ENCODE measurements at places on chromosomes 6 and 20. TPM values are rescaled to one million over a fixed set of nuclear protein-coding genes. Genes with fewer than 3 reads are reported as not detected.

CAGE1 gene
- total RNA-seq = not detected

AVP gene
- not detected for total RNA-seq

EPPIN gene
- total RNA-seq = not detected

C20orf141 gene
- not detected for total RNA-seq

CCN6 gene
- total RNA-seq = not detected

ADGB gene
- total RNA-seq = not detected

TTK gene
- not detected for total RNA-seq

DNA sequence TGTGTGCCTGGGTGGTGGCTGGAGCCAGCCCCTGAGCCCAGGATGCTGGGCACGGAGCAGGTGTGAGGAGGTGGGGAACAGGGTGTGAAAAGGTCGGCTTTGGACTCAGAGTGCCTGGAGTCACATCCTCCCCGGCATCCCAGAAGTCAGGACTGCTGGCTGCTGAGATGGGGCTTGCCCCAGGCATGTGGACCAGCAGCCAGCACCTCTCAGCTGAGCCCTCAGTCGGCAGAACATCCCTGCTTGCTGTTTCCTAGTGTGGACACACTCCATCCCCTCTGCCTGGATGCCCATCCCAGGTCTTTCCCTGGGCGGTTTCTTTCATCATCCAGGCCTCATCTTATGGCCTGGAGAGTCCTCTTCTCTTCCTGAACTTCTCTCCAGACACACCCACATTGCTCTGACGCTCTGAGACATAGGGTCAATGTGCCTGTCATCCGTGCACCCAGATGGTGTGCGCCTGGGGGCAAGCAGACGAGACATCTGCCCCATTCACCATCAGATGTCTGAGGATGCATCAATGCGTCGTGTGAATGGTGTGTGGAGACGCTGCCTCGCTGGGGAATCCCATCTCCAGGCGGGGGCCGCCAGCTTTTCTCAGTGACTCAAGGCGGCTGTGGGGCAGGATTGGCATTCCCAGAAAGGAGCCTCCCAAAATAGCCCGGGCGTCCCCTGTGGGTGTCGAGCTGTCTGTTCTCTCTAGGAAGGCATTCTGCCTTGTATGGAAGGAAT is 104.2 kb downstream of the SYCP2 start:
- H3K27me3 ChIP-seq = no peaks in the 10 kb centered on the region
- DNase-seq = no peak
- H3K4me3 ChIP-seq = no peak overlapping the region
- no peaks in the 10 kb centered on the region for H3K36me3 ChIP-seq

DNA sequence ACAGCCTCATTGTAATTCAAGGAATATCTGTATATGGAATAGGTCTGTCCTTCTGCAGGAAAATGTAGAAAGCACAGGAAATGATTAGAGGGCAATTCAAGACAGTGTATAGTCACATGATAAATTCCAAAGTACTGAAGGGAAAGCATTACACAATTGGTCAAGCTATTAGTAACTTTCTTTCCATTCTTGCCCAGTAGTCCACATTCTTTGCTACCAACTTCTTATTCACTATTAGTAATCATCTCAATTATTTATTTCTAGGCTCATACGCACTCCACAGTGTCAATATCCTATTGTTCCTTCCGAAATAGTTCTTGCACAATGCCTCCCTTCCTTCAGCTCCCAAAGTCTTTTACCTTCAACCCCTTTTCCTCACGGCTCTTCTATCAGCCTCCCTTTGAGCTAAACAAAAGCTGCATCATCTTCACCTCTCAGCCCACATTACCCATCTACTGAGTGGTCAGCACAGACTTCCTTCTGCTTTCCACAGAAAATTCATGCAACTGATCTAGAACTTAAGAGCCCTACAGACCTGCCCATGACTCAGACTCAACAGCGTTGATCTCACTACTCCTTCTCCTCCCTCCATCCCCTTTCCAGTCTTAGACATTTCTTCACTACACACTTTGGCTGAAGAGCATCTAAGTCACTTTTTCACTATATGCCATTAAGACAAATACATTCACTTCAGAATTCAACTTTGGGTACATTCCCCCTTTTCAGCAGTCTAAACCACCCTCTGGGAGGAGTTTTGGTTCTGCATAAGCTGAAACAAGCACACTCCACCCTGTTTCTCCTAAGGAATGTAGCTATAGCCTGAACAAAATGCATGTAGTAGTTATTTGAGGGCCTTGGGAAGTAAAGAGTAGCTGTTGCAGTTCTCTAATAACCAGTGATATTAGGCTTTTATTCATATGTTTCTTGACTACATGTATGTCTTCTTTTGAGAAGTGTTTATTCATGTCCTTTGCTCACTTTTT is 157.9 kb downstream of the KIF16B start:
- DNase-seq = no peak
- H3K27ac ChIP-seq = no peak overlapping the region
- no peaks in the 10 kb centered on the region for H3K27me3 ChIP-seq
- no peak overlapping the region for H3K4me3 ChIP-seq
- no peaks in the 10 kb centered on the region for H3K36me3 ChIP-seq

DNA sequence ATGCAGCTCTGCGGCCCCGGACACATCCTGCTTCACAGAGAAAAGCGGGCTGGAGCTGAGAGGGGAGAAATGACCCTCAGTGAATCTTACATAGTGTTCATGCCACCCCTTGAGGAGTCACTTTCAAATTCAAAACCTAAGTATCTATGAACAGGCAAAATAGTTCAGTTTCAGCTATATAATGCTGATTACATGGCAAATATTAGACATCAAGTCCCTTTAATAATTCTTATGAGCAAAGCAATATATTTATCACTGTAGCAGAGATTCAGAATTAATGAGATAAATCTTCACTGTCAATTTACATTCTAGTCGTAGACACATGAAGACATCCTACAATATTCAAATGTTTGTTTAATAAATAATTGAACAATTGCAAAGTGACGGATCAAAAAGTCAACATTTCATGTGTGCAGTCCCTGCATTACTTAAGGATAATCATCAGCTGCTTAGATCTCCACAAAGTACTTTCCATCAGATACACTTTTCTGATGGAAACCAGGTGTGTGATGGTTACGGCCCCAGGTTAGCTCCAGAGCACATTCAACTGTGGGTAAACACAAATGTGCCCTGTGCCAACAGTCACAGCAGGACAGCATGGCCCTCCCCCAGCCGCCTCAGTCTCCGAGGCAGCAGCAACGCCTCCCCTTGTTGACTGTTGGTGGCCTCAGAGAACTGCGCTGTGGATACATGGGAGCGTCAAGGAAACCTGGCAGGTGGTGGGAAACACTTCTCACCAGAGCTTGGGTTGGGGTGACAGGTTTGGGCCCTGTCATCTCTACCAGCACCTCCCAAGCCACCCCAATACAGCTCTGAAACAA is 787 bp upstream of the PRR18 start:
- DNase-seq = peak; percentile 28
- H3K27me3 ChIP-seq = no peaks in the 10 kb centered on the region

GRCh38 chr20:30611239-30611984 is 646.1 kb upstream of the DEFB115 start:
- H3K4me1 ChIP-seq = no peaks in the 10 kb centered on the region
- H3K4me3 ChIP-seq = no peak overlapping the region
- H3K27ac ChIP-seq = no peak overlapping the region
- H3K27me3 ChIP-seq = no peaks in the 10 kb centered on the region

GRCh38 chr20:57998981-57999464 is 229.4 kb downstream of the ANKRD60 start:
- no peak for DNase-seq
- no peaks in the 10 kb centered on the region for H3K27me3 ChIP-seq
- H3K36me3 ChIP-seq = no peaks in the 10 kb centered on the region
- H3K4me3 ChIP-seq = no peak overlapping the region
- H3K27ac ChIP-seq = peak overlapping the region; percentile 77

DNA sequence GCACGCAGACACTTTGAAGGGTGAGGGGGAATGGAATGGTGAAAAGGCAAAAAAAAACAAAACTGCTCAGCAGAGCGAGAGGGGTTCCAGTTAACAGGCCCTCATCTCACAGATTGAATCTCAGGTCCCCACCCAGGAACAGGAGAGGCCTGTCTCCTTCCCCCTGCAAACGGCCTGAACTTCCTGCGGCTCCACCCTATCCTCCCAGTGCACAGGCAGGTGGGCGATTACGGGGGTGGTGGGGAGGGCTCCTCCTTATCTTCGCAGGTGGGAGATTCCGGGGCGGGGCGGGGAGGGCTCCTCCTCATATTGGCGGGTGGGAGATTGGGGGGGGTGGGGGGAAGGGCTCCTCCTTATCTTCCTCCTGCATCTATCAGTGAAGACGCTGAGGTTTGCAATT is 129.0 kb downstream of the SOX4 start:
- no peak overlapping the region for H3K4me3 ChIP-seq
- H3K27me3 ChIP-seq = no peaks in the 10 kb centered on the region
- no peak for DNase-seq
- no peak overlapping the region for H3K27ac ChIP-seq
- no peaks in the 10 kb centered on the region for H3K4me1 ChIP-seq
- no peaks in the 10 kb centered on the region for H3K36me3 ChIP-seq

DNA sequence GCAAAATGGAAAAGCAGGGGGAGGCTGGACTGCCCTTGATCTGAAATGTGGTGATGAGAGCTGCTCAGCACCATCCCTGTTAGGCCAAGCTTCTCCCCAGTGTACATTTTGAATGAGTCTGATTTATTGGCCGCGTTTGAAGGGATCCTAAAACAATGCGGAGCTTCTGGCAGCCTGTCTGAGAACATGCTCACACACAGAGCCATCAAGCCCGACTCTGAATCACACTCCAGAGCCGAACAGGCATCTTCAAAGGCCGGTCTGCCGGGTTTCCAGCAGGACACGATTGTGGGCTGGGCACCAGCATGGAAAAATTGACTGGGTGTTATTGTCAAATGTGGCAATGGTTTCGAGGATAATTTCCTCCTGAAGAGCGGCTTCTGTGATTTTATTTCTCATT is 235.9 kb downstream of the TFAP2C start:
- no peaks in the 10 kb centered on the region for H3K4me1 ChIP-seq
- H3K4me3 ChIP-seq = no peak overlapping the region
- H3K27me3 ChIP-seq = peaks cover 9% of the 10 kb centered on the region
- DNase-seq = no peak

GRCh38 chr20:13221313-13221672 is 219 bp downstream of the ISM1 start:
- H3K4me3 ChIP-seq = no peak overlapping the region
- H3K27ac ChIP-seq = peak overlapping the region; percentile 64
- peaks cover 25% of the 10 kb centered on the region for H3K4me1 ChIP-seq

GRCh38 chr6:19755181-19755580 is 82.0 kb upstream of the ID4 start:
- H3K4me1 ChIP-seq = no peaks in the 10 kb centered on the region
- no peak for DNase-seq
- H3K27ac ChIP-seq = no peak overlapping the region
- H3K27me3 ChIP-seq = no peaks in the 10 kb centered on the region

DNA sequence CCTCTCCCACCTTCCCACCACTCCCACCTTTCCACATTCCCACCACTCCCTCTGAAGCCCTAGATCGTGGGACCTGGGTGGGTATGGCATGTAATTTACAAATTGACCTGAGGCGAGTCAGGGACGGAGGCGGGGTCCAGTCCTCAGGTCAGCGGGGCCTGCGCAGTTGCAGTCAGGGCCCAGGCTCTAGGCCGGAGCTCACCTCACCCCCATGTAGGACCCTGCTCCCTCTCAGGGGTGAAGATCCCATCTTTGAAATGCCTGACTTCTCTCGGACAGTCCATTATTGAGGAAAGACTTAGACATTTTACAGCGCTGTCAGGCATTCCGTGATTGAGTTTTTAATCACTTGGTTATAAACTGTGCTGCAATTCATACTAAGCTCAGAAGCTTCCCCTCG is 10.5 kb downstream of the THBS2 start:
- H3K4me1 ChIP-seq = no peaks in the 10 kb centered on the region
- H3K27ac ChIP-seq = no peak overlapping the region
- H3K27me3 ChIP-seq = no peaks in the 10 kb centered on the region
- H3K4me3 ChIP-seq = no peak overlapping the region
- no peak for DNase-seq
- H3K36me3 ChIP-seq = no peaks in the 10 kb centered on the region

GRCh38 chr6:144017166-144018094 is 9.4 kb upstream of the PLAGL1 start:
- DNase-seq = no peak
- H3K4me1 ChIP-seq = no peaks in the 10 kb centered on the region
- no peaks in the 10 kb centered on the region for H3K27me3 ChIP-seq
- no peak overlapping the region for H3K27ac ChIP-seq
- H3K36me3 ChIP-seq = no peaks in the 10 kb centered on the region

DNA sequence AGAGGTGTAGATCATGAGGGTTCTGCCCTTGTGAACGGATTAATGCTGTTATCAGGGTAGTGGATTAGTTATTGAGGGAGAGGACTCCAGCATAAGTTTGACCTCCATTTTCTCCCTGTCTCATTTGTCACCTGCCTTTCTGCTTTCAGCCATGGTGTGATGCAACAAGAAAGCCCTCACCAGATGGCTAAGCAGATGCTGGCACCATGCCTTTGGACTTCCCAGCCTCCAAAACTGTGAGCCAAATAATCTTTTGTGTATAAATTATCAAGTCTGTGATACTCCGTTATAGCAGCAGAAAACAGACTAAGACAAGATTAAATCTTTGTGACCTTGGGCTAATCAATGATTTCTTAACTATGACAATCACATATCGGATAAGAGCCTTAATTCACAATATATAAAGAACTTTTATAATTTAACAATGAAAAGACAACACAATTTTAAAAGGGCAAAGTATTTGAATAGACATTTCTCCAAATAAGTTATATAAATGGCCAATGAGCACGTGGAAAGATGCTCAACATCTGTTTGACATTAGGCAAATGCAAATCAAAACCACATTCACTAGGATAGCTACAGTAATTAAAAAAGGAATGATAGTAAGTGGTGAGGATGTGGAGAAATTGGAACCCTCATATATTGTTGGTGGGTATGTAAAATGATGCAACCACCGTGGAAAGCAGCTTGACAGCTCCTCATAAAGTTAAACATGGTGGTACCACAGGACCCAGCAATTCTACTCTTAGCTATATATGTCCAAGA is 45.3 kb upstream of the IFNGR1 start:
- no peak for DNase-seq
- no peak overlapping the region for H3K4me3 ChIP-seq
- H3K4me1 ChIP-seq = peaks cover 22% of the 10 kb centered on the region
- H3K36me3 ChIP-seq = no peaks in the 10 kb centered on the region
- H3K27ac ChIP-seq = no peak overlapping the region
- H3K27me3 ChIP-seq = no peaks in the 10 kb centered on the region

GRCh38 chr6:26272171-26272637 is 92.8 kb upstream of the BTN3A2 start:
- no peak for DNase-seq
- H3K4me1 ChIP-seq = peaks cover 23% of the 10 kb centered on the region
- H3K4me3 ChIP-seq = no peak overlapping the region
- H3K27ac ChIP-seq = no peak overlapping the region

- no peaks in the 10 kb centered on the region for H3K36me3 ChIP-seq
- no peaks in the 10 kb centered on the region for H3K27me3 ChIP-seq
Observed at GRCh38 chr20:57809661-57810172, 99.9 kb upstream of the PMEPA1 start.

DNA sequence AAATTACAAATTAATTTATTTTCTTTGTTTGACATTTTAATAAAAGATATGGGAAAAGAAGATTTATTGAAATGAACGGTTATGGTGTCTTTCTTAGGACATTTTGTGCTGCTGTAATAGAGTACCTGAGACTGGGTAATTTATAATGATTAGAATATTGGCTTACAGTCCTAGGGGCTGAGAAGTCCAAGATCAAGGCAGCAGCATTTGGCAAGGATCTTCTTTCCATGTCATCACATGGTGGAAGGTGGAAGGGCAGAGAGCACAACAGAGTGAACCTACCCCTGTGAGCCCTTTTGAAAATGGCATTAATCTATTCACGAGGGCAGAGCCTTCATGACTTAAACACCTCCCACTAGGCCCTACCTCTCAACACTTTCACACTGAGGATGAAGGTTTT is 75.7 kb upstream of the LTV1 start:
- DNase-seq = no peak
- H3K27ac ChIP-seq = no peak overlapping the region
- no peaks in the 10 kb centered on the region for H3K4me1 ChIP-seq
- no peaks in the 10 kb centered on the region for H3K36me3 ChIP-seq
- no peak overlapping the region for H3K4me3 ChIP-seq
